ENCODE measurements at places on chromosomes 16 and 17.

DNA sequence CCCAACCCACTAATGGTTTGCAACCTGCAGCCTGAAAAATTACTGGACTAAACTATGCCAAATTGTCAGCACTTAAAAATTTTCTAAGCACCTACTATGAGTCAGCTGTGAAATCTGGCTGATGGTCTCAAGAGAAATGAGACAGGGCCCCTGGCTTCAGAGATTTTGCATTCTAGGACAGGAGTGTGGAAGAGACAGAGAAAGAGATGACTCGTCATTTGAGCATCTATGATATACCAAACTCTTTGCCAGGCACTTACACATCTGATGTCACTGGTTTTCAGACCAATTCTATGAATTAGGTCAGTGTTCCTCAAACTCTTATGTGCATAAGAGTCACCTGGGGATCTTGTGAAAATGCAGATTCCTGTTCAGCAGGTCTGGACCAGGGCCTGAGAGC lies 44.4 kb downstream of the CLEC19A start:
- DNase-seq, result no peak

GRCh38 chr16:84182680-84183571 lies 3.9 kb downstream of the TAF1C start:
- no peak for DNase-seq

DNA sequence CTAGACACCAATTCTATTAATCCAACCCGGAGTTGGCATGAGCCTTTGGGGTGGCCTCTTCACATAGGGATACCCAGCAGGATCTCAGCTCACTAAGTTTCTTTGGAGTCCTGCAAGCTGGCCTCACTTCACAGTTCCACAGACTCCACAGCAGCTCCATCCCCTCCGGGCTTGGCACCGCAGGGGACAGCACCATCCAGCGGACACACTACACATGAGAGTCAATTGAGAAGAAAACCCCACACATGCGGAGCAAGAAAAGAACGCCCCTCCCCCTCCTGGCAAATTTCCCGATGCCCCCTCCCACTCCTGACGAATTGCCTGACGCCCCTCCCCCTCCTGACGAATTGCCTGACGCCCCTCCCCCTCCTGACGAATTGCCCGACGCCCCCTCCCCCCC lies 31.1 kb downstream of the KLHDC4 start:
- no peak for DNase-seq

DNA sequence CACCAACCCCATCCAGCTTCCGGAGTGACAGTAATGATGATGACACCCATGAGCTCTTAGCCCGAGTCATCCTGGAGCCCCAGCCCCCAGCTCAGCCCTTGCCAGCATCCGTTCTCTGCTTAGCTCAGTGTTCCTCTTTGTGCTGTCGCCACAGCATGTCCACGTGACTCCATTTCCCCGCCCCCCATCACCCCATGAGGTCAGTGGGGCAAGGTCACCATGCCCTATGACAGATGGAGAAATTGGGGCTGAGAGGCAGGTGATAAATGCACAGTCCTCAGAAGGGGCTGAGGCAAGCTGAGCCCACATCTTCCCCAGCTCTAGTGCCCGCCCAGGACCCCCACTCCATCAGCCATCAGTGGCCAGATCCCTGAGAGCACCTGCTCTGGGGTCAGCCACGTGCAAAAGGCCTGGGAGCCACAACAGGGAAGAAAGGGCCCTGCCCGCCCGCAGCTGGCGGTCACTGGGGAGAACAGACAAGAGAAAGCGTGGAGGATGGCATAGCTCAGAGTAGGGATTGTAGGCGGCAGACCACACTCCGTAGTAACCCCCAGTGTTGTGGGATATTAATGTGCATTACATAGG lies 17.1 kb downstream of the ITGB4 start:
- DNase-seq, result no peak

- no peak for DNase-seq
Observed at GRCh38 chr17:67779098-67779672, 46.1 kb upstream of the BPTF start.

DNA sequence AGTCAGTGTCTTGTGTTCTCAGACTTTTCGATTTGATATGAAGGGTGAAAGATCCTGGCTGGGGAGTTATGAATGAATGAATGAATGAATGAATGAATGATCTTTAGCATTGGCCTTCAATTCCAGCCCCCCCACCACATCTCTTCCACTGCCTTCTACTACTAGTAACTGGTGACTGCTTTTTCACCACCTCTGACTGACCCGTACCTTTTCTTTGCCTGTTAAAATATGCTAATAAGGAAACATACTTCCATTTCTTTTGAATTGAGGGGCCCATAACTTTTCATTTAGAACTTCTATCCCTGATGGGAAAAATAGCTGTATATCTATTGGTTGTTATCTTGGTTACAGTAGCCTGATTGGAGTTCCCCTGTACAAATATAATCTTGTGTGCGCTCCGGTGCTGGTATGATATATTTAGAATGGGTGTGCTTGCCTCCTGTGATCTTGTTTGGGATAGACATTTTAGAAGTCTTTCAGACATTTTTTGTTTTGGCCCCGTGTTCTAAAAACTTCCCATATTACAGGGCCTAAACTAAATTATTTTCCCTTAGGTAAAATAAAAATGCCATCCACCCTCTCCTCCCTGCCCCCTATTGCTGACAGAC lies 3.4 kb downstream of the LYRM1 start:
- DNase-seq, result no peak

GRCh38 chr17:80738987-80739730 lies 194.5 kb downstream of the RPTOR start:
- no peak for DNase-seq

DNA sequence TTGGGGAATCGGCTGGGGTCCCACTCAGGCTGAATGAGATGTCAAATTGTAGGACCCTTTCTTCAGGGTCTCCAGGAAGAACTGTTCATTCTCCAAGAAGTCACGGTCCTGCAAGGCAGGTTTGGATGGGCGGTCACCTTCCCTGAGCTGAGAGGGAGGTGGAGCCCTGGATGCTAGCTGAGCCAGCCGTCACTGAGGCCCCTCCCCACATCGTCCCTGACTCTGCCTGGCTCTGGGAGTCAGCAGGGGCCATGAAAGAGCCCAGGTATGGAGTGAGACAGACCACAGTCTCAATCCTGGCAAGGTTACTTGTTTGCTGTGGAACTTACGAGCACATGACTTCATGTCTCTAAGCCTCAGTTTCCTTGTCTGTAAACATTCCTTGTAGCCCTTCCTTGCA lies 6.0 kb upstream of the MRPL38 start:
- DNase-seq, result no peak

GRCh38 chr17:12866244-12866643 lies 76.9 kb downstream of the ARHGAP44 start:
- no peak for DNase-seq

DNA sequence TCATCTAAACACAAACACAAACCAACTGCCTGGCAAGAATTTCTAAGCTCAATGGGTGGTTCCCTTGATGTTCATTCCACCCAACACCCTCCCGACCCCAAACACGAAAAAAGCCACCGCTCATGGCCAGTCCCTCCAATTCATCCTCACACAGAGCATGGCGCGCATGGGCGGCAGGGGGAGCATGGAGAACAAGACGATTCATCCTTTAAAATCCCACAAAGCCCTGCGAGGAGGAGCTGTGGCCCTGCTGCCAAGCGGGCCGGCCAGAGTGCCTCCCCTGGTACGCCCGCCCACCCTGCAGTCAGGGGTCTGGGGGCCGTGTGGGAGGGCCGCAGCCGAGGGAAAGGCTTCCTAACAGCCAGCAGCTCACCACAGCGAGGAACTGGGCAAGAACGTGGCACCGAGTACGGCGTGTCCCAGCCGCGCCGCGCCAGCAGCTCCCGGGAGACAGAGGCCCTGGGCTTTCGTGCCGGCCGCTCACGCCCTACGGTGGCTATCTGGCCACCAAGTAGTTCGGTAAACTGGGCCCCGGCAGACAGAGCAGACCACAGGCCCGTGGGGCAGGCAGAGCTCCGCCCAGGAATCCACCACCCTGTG lies 60.9 kb downstream of the KLHDC4 start:
- no peak for DNase-seq

GRCh38 chr16:86221085-86221484 lies 289.2 kb upstream of the FOXF1 start:
- DNase-seq, result no peak

DNA sequence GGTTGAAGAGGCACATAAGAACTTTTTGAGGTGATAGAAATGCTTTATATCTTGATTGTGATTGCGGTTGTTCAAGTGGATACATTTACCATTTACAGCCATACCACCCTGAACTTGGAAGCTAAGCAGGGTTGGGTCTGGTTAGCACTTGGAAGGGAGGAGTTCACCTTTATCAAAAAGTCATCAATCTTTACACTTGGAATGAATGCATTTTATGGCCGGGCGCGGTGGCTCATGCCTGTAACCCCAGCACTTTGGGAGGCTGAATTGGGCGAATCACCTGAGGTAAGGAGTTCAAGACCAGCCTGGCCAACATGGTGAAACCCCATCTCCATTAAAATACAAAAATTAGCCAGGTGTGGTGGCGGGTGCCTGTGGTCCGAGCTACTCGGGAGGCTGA lies 9.5 kb upstream of the GJD3 start:
- no peak for DNase-seq

DNA sequence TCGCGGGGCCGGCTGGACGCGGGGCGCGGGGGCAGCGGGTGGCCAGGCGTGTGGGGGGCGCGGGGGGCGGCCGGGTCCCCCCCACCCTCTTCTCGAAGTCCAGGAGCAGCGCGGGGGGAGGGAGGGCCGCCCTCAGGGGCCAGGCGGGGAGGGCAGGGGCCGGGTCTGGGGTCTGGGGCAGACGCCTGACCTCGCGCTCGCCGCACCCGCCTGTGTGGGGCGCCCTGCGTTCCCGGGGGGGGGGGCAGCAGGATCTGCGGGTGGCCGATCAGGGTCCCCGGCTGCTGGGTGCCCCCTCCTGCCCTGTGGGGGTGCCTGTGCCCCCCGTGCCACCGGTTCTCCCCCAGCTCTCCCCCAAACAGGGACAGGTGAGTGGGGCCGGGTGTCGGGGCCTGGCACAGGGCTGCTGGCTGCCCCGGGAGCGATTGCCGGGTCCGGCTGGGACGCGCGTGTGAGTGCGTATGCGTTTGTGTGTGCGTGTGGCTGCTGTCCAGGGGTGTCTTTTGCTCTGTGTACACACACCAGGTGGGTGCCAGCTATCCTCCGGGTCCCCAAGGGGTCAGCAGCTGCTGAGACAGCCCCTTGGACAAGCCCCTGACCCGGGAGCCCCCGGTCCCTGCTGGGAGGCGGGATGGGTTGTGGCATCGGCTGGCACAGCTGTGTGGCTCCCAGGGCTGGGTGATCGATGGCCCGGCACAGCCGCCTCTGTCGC lies 663 bp downstream of the PRR35 start:
- no peak for DNase-seq

DNA sequence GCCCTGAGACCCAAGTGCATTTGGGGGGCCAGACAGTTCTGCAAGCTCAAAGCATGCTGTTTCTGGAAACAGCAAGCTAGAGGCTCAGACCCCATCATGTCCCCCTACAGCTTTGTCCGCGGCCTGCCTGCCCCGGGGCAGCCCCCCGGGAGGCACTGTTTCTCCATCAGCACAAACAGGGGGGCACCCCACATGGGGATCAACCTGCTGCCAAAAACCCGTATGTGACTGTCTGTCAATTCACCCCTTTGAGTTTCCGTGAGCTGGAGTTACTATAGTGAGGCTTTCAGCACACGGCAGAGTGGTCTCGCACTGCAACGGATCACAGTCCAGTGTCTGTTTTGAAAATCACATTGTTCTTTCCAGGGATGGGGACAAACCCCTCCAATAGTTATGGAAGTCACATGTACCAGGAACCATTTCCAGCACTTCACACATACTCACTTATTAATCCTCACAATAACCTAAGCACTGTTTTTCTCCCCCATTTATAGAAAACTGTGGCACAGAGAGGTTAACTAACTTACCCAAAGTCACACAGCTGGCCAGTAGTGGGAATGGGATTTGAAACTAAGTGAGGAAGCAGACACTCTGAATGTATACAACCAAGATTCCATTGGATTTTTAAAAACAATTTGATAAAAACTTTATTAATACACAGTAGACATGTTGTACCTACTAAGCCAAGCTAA lies 269.0 kb downstream of the C16orf95 start:
- no peak for DNase-seq

DNA sequence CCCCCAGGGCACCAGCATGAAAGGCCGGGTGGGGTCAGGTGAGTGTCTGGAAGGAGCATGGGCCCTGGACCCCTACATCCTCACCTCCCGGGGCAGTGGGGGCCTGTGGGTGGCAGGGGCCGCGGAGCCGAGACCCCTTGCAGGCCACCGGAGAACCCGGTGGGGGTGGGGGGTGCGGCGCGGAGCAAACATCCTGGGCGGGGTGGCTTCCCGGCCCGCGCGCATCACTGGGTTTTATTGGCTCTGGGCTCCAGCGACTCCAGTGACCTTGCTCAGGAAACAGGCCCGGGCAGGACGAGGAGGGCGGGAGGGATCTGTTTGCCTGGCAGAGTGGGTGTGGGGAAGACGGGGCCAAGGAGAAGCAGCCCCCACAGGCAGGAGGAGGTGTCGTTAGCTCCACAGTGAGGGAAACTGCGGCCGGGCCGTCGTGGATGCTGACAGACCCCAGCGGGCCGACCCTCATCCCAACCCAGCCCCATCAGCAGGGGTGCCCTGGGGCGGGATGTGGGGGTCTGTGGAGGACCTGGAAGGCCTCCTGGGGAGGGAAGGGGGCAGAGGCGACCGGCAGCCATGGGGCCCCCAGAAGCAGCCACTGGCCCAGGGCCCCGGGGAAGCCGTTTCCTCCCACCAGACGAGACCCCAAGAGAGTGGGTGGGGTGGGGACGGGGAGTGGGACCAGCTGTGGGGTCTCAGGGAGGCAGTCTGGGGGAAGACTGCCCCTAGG lies 10.6 kb downstream of the SSTR5 start:
- no peak for DNase-seq

GRCh38 chr17:77929180-77929564 lies 29.3 kb upstream of the TNRC6C start:
- no peak for DNase-seq

DNA sequence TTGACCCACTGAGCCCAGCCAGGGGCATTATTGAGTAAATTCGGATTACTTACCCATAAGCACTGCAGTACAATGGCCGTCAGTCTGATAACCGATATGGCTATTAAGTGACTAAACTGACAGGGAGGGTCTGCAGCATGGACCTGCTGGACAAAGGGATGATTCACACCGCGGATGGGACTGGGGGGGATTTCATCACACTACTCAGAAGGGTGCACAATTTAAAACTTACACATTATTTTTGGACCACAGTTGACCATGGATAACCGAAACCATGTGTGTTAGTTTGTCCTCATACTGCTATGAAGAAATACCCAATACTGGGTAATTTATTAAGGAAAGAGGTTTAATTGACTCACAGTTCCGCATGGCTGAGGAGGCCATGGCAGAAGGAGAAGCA lies 106.5 kb downstream of the ABCC6 start:
- no peak for DNase-seq

Measured in activated naive CD4-positive, alpha-beta T cell (primary cell).